Activated CD4-positive, alpha-beta T cell treated with anti-CD3 and anti-CD28 coated beads for 48 hours (primary cell): ENCODE measurements at places on chromosomes 12 and 14.

- DNase-seq, result no peak
Measured at GRCh38 chr12:57469296-57470164, 9.9 kb downstream of the GLI1 start.

DNA sequence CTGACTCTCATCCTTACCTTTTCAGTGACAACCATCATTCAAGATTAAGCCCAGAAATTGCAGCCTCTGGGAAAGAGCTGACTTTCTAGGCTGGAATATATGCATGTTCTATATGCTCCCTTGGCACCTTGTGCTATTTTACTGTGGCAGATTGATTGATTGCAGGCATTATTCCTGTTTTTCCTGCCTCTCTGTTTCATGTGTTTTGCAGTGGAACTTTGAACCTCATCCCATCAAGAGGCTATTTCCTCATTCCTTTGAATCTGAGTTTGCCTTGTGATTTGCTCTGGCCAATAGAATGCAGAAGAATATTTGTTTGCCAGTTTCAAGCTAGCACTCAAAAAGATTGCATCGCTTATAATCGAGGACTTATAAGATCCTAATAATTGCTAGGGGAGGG, 174.8 kb upstream of the DCN start:
- no peak for DNase-seq

- peak; percentile 8 for DNase-seq
Measured at GRCh38 chr12:102483466-102483865, 3.1 kb upstream of the IGF1 start.

DNA sequence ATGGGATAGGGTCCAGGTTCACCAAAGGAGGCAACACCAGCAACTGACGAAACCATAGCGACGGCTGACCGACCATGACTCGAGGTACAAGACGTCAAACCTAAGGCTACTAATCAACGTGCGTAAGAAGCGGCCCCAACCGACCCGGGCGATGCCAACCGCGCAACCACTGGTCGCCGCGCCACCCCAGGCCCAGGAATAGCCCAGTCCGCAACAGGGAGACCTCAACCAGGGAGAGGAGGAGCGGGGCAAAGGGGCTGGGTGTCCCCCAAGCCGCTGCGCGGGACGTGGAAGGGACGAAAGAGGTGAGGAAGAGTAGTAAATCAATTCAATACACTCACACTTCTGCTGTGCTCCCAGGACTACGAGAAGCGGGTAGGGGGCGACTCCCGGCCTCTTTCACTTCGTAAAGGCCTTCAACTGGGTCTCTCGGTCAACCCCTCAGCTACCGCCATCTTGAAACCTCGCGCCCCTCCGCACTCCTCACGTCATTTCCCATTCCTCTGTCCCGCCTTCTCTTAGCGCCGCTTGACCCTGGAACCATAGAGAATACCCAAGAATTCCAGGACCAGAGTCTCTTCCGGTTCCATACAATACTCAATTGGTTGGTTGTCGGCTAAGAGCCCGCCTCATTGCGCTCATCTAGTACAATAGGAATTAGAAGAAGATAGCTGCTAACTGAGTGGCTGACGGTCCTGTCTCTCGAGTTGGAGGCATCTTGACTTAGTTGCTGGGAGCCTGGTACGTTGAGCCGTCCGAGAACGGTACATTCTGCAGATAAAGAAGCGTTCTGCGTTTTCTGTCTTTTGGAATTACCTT, at the start of the genes C12orf60 and WBP11:
Gene C12orf60 (plus strand): TSS at position 660 of the 819 bp plus-strand sequence. CDS start 19,266 bp downstream, outside the sequence.
Gene WBP11 (minus strand): TSS at position 468 of the 819 bp plus-strand sequence. CDS start 2,095 bp downstream, outside the sequence.
- DNase-seq, result peak; percentile 91

GRCh38 chr12:124406043-124406442, 111.2 kb downstream of the RFLNA start:
- no peak for DNase-seq

DNA sequence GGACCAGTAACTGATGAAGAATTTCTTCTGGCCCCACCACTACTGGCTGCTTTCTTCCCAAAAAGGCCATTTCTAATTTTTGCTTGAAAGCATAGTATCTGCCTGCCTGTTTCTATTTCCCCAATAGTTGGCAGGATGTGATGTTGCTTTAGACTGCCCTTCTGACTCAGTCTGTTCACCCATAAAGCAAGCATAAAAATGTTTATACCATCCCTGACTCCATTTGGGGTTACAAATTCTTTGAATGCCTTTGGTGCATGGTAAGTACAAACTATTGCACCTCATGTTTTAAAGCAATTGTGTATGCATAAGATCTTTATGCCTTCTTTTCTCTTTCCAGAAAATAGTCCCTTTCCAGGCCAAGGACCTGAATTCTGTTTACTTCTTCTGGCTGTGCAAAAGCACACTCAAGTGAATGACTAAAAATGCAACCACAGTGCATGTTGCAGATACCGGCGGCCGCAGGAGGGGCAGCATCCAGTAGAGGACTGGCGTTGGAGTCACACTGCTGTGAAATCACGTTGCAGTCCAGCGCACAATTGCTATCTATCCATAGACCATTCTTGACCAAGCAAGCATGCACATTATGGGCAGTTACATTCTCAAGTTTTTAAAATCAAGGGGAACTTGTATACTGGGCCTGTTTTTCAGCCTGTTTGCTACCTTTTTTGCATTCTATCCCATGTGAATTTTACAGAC, 82.4 kb downstream of the SLC5A8 start:
- DNase-seq, result no peak

- DNase-seq, result no peak
Measured at GRCh38 chr12:12885096-12885792, 6.1 kb upstream of the GPRC5A start.

DNA sequence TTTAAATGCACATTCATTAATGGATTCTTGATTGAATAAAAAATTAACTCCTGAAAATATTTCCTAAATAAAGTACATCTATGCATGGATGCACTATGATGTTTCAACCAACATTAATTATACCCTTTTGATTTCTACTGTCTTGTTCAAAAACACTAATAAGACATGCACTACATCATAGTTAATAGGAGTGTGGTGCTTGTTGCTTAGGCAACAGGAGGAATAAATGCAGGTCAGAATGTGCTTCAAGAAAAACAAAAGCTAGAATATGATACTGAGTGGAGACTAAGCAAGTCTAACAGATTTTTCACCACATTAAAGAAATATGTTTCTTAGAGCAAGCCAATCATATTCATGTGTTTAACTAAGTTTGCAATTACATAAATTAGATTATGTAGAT, 495.8 kb upstream of the GARIN6 start:
- no peak for DNase-seq

- DNase-seq, result no peak
Measured at GRCh38 chr12:106149096-106149784, 10.5 kb upstream of the NUAK1 start.

DNA sequence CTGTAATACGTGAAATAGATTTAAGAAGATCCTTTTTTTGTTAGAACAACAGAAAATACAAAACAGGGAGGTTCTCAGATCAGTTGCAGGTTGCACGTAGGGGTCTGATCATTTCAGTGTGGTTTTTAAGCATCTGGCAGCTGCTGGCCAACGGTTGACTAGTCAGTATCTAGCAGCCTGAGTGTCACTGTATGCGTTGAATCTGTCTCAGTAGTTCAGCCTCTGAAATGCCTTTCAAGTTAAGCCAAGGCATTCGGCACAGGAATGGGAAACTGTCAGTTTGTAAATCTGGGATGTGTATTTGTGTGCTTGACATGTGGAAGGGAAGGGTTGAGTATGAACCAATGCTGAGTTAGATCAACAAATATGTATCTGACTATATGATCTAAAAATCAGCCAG, 165.9 kb downstream of the CACNA1C start:
- no peak for DNase-seq

DNA sequence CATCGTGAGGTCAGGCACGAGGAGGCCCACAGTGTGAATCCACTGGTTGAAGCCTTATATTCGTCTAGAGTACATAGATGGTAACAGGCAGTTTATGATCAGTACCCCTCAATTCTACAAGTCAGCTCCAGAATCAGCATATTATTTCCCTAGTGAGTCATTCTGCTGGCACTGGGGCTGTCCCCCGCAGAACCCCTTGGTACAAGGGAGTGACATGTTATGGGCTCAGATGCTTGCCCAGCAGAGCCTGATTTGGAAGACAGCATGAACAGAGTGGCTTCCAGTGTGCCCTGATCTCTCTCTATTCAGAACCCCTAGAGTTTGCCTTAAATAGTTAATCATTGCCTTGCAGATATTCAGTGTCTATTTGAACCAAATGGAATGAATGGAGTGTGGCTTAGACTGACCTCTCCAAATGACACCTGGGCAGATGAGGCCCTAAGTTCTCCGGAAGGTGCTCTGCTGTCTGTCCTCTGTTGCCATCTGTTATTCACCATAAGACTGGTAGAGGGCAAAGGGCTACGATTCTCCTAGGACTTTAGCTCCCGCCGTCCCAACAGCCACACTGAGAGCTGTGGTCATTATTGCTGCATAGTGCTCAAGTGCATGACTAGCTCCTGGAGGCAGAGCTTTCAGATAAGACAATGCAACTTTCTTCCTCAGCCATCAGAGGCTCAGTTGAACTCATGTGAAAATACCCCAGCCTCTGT, 41.1 kb downstream of the CACNA2D4 start:
- DNase-seq, result no peak
